ENCODE measurements at places on chromosomes 7 and 10. TPM values are rescaled to one million over a fixed set of nuclear protein-coding genes. Genes with fewer than 3 reads are reported as not detected.
A peak's percentile ranks its signal among the peaks of the same experiment; 100 is the strongest.

GRCh38 chr10:96968682-96969423 lies 136.8 kb downstream of the LCOR start:
- DNase-seq, result no peak

- DNase-seq, result no peak
Observed at GRCh38 chr7:103936558-103936957, 52.9 kb downstream of the RELN start.

GRCh38 chr10:21715531-21716195 lies 181.6 kb downstream of the MLLT10 start:
- DNase-seq, result no peak

- no peak for DNase-seq
Observed at GRCh38 chr7:87147500-87147899, 4.8 kb upstream of the DMTF1 start.

DNA sequence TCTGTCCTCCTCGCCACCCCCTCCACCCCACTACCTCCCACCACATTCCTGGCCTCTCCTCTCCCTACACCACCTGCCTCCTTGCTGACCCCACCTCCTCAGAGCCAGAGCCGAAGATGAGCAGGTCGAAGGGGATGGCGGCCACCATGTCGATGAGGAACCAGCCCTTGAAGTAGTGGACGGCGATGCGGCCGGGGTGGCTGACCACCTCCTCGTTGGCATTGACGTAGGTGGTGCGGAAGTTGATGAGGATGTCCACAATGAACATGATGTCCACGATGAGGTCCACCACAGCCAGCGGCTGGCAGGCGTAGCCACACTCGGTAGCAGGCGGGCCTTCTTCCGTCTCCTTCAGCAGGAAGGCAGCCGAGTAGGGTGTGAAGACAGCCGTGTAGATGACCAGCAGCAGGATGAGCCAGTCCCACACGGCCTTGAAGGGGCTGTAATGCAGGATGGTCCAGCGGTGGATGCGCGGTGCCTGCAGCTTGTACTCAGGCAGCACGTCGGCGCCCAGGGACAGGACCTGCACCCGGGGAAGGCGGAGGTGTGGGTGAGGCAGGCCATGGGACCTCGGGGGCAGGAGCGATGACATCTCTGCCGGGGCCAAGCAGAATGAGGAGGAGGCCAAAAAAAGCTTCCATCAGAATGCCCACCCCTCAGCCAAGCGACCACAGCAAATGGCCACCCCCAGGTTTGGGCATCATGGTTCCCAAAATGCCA lies 25.6 kb downstream of the KCNH2 start:
- DNase-seq, result peak; percentile 30

- no peak for DNase-seq
Observed at GRCh38 chr7:94003446-94004023, 620 bp downstream of the BET1 start.

DNA sequence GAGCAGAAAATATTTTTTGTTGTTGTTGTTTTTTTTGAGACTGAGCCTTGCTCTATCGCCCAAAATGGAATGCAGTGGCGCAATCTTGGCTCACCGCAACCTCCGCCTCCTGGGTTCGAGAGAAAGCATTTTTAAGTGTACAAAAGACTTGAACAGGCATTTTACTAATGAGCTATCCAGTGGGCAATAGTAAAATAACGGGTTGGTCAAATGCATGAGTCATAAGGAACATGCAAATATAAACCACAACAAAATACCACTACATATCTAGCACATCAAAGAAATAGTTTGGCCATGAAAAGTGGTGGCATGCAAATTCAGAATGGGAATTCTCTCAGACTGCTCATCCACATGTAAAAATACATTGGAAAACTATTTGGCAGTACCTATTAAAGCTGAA lies 71.7 kb upstream of the TMEM106B start:
- no peak for DNase-seq

- no peak for DNase-seq
Observed at GRCh38 chr10:96570983-96571964, 15.5 kb downstream of the TM9SF3 start.

DNA sequence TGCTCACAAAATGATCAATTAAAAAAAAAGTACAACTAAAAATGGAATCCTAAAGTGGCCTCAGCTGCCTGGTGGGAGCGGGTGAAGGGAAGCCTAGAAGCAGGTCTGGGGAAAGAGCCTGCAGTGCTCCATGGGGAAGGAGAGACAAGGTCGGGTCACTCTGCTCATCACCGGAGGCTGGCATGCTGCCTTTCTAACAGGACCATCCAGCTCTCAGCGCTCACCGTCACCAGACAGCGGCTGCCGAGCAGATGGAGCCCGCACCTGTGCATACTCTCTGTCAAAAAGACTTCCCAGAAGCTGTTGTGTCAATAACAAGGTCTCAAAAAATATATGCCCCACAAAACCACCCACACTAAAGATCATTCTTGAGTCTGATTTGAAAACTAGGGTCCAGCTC lies 112.8 kb downstream of the BAMBI start:
- DNase-seq, result no peak

GRCh38 chr10:31606841-31607240 lies 287.8 kb downstream of the ZEB1 start:
- DNase-seq, result no peak

- no peak for DNase-seq
Observed at GRCh38 chr7:20438248-20438647, 107.5 kb downstream of the ITGB8 start.

DNA sequence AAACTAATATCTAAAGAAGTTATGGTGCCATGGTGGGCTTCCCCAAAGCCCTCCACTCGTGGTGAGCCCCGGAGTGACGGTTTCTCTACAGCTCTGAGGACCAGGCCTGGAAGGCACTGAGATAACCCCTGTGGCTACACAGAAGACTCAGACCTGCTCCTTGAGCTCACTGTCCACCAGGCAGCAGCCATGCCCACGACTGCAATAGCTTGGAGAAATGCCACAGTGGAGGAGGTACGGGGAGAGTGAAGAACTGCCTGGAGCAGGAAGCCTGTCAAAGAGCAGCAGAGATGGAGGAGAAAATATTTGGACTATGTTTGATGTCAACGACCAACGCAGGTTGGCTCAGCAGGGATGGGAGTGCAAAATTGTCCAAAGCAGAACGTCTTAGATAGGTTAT lies 300.1 kb upstream of the NPSR1 start:
- DNase-seq, result no peak

ABHD11 gene
- 11.4 TPM for total RNA-seq

ASZ1 gene
- total RNA-seq, result not detected

NKX6-2 gene
- not detected for total RNA-seq

RNLS gene
- total RNA-seq, result 17.9 TPM

All from ovary (tissue), 10 donors.